ENCODE measurements at places on chromosomes 5 and 9. TPM values are rescaled to one million over a fixed set of nuclear protein-coding genes. Genes with fewer than 3 reads are reported as not detected.

GRCh38 chr5:93941897-93942296 lies 200.5 kb upstream of the POU5F2 start:
- DNase-seq, result no peak

DNA sequence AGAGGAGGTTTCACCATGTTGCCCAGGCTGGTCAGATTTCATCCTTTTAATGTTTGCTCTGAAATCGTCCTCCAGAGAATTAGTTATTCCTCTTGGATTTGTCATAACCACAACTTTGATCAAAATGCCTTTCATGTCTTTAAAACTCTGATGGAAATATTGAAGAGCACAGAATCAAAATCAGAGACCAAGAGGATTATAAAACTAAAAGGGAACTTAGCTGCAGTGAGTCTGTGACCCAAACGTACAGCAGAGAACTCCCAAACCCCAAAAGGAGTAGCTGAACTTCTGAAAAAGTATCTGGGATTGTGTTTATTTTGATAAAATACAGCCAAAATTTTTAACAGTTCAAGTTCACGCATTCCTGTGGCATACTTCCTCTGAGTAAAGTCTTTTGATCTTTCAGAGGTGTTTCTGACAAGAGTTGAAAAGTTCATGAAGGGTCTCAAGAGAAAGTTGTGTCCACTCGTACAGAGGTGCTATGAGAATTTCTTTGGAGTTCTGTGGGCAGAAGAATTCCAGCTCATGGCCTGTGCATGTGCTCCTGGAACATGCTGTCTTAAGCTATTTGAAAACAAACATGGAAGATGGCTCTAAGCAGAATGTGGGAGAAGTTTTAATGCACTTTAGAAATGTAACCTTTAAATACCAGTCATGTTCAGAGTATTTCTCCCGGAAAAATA lies 124.0 kb downstream of the ESM1 start:
- DNase-seq, result no peak

SAXO1 gene
- 0.49 TPM for total RNA-seq

DNA sequence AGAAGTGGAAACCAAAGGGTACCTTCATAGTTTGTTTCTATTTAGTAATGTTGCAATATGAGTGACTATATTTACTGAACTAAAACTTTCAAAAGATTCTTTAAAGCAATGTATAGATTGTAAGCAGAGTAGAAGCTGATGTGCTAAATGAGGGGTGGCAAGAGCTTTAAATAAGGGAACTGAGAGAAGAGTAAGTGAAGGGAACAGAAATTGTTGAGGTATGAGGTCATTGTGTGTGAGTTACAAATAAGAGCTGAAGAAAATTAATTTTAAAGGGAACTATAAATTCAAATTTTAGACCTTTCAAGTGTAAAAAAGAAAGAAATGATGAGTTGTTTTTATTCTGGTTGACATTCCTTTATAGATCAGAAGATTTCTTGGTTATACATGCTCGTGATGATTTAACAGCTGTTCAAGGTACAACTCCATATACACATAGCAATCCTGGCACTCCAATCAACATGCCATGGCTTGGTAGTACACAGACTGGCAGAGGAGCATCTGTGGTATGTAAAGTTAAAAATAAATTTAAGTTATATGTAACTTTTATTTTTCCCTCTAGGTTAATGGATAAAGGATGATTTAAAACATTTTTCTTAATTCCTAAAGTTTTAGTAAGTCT lies 135.1 kb upstream of the TNFAIP8 start:
- DNase-seq, result no peak

Data from sciatic nerve (tissue), 2 donors.